ENCODE measurements at places on chromosomes 5 and 9.

GRCh38 chr9:33403941-33404787 lies 1.8 kb upstream of the AQP7 start:
- DNase-seq: no peak

DNA sequence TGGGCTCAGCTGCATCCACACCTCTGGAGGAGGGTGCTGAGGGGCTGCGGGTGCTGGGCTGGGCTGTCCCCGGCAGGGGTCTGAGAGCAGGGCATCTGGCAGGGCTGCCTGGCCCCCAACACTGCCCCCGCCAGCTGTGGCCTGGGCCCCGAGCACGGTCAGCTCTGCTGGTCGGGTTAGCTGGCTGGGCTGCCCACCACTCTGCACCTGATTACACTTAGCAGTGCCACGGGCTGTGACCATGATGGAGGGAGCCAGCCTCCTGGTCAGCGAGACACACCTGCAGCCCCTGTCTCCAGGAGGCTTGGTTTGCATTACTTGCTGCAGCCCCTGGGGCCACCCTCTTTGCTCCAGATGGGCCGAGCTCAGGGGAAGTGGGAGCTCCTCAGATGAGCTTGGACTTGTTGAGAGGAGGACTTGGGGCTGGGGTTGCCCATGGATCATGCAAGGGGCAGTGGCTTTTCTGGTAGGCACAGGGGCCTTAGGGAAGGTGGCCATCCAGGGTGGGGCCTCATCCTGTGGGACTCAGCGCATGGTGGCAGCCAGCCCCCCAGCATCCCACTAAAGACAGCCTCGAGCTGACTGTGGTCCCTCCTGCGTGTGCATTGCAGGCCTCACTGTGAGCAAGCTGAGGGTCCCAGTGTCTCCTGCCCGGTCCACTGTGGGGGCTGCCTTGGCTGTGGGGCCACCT lies 132.0 kb upstream of the FAM120A start:
- no peak for DNase-seq

DNA sequence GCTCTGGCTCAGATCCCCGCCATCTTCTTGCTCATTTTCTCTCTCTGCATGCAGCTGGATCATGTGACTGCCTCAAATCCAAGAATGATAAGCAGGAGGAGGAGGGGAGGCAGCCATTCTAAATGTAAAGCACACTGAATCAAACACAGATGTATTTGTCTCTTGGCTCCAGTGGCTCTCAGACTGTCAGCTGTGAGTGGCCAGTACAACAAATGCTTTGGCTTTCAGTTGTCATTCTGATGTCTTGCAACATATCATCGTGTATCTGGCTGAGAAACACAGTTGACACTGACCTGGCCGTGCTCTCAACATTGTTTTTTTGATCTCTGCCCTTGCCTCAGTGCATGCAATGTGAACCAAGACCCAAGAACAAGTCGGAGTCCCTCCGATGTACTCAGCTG lies 233.1 kb downstream of the ADAMTSL1 start:
- DNase-seq: no peak

DNA sequence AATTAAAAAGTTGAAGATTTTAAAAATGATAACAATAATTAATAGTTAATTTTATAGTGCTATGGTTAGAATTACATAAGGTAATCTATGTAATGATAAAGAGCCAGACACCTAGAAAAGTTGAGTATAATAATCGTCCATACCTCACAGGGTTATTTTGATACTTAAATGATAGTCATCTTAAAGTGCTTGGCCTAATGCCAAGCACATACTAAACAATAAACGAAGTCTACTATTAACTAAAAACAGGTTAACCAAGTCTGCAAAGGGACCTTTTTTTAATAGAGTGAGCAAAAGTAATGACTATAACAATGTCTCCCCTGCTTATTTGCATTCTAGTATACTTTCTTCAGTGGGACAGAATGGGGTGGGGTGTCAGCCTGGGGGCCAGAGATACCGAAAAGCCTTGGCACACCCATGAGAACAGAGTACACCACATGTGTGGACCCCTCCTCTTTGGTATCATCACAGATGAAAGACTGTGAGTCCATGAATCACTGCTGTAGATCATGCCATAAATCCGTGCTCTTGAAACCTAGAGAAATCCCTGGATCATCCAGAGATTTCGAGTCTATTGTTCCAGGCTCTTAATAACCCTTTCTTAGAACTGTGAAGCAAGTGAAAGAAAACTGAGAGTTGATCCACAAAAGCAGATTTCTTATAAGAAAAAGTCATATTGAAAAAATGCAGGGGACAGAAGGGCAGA lies 249.5 kb downstream of the PRELID2 start:
- DNase-seq: no peak

DNA sequence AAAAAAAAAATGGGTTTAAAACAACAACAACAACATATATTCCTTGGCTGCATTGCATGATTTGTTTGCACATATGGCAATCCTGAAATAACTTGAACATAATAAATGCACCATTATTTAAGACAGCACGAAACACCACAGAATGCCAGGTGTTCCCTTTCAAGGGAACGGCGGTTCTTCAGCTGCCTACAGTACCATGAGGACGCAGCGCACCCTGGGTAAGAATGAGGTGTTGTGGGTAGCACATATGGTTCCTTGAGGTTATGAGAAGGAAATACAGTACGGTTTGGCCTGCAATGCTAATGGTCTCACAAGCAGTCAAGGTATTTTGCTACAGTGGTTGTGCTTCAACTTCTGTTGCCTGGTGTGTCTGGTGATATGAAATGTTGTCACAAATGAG lies 174.8 kb downstream of the SLC12A2 start:
- no peak for DNase-seq

DNA sequence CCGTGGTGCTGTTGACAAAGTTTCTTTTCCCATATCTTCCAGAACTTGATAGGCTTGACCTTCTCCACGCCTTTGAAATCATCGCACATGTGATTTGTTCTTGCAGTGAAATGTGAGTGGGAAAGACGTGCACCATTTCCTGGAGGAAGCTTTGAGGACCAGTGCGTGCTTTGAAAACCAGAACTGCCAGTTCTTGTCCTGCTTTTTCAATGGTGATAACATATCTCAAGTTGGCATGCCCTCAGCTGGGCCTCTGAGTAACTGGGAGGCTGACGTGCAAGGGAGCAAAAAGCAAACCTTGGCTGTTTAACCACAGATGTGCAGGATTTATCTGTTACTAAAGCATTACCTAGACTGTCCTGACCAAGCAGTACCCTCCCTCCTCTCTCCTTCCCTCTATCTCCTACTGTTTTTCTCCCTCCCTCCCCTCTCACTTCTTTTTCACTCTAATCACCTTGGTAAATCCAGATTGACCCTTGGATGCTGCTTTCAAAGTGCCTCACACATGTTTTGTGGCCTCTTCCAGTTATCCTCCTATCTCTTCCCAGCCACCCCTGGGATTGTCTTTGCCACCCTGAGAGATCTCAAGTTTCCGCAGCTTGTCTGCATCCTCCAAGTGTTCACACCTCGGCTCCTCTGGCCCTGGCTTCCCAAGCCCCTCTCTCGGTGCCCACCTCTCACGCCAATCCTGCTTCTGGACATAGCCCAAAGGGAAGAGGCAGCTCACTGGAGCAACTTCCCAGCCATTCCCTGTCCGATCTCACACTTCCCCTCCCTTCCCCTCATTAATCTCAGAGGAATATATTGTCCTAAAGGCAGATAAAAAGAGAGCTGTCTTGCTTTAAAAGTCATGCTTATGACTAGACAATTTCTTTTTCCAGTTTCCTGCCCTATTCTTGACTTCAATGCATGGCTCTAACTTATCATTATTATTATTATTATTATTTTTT lies 198.3 kb downstream of the ERCC6L2 start:
- DNase-seq: no peak

GRCh38 chr9:128946571-128947276 lies 679 bp downstream of the DOLK start:
- DNase-seq: no peak

DNA sequence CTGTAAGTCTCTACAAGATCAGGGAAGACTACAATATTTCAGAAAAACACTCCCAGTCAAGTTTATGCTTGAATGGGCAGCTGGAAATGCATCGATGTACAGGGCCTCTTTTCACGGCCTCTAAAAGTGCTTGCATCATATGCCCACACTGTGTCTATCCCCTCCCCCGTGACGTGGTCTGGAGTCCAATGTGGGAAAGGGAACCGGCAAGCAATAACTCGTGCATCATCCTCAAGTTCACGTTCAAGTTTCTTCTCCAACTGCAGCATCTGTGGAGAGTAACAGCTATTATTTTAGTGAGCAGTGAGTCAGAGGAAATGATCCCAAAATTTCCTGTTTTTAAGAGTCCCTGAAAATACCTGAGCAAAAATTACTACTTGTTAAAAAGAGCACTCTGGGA lies 22.3 kb downstream of the ATPSCKMT start:
- DNase-seq: no peak

DNA sequence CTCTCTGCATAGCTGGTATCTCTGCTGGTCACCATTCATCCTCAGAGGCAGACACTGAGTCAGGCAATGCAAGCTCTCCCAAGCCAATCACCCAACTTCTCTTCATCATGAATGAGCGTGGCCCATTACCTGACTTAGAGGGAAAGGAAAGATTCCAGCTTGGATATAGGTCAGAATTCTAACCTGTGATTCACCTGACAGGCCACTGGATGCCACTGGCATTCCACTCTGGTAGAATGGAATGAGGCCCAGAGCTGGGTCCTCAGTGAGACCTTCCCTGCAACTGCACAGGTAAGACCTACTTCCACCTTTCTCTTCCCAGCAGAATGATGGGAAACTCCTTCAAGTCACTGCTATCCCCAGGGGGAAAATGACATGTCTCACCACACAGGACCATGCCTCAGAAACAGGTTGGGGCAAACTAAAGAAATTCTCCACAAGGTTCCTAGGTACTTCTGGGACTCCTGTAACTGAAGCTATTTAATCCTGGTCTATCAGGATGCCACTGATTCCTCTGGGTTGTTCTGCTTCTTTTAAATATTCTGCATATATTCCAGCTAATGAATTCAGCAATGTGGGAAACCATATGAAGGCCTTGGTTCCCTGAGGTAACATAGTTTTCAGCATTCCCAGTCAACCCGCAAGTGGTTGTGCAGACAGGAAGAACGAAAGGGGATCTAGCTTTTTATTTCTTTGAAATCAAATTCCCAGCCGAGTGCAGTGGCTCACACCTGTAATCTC lies 62.0 kb downstream of the SUSD1 start:
- DNase-seq: peak; percentile 32

GRCh38 chr9:127568618-127568970 lies 43.5 kb upstream of the STXBP1 start:
- DNase-seq: no peak

DNA sequence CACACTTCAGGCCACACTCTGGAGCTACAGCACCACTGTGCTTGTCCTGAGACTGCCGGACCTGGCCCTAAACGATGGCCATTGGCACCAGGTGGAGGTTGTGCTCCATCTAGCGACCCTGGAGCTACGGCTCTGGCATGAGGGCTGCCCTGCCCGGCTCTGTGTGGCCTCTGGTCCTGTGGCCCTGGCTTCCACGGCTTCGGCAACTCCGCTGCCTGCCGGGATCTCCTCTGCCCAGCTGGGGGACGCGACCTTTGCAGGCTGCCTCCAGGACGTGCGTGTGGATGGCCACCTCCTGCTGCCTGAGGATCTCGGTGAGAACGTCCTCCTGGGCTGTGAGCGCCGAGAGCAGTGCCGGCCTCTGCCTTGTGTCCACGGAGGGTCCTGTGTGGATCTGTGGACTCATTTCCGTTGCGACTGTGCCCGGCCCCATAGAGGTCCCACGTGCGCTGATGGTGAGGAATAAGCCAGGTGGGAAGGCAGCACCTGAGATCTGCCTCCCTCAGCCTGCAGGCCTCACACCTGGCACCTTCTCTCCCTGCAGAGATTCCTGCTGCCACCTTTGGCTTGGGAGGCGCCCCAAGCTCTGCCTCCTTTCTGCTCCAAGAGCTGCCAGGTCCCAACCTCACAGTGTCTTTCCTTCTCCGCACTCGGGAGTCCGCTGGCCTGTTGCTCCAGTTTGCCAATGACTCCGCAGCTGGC lies 14.7 kb downstream of the CRB2 start:
- no peak for DNase-seq

GRCh38 chr9:98215821-98216220 lies 23.4 kb upstream of the CORO2A start:
- DNase-seq: peak; percentile 6

DNA sequence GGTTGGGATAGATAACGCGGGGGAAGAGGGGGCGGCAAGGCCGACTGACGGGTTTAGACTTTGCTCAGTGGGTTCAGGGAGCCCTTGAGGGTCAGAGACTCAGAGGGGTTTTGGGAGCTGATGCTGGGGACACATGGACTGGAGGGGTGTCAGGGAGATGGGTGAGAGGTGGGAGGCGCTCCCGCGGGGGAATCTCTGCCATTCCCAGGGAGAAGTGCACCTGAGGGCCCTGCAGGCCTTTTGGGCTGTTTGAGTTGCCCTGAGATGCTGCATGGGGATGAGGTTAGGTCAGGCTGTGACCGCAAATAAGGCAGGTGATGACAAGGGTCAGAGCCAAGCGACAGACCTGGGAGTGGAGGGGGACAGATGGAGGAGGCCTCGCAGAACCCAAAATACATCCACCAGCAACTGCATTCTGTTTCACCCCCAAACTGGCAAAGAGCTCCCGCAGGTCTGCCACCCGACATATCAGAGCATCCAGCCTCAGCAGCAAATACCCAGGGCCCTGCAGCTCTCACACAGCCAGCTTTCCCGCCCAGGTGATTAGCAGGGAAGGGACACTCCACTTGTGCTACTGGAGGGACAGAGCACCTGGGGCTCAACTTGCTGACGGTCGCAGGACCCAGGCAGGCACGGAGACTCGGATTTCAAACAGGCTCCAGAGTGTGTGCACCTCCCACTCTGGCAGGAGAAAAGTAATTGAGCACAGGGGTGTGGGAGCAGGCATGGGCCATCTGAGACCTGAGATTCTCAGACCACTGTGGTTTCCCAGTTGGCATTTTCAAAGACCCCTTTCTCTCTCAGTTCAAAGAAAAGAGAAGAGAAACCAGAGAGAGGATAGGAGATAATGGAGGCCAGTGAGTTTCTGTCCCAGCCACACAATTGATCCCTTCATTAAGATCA lies 26.4 kb downstream of the TMOD1 start:
- DNase-seq: no peak

Measured in CD4-positive, alpha-beta T cell treated with Interleukin-4 for 4 hours (primary cell).